ENCODE measurements at places on chromosomes 1 and 21.

DNA sequence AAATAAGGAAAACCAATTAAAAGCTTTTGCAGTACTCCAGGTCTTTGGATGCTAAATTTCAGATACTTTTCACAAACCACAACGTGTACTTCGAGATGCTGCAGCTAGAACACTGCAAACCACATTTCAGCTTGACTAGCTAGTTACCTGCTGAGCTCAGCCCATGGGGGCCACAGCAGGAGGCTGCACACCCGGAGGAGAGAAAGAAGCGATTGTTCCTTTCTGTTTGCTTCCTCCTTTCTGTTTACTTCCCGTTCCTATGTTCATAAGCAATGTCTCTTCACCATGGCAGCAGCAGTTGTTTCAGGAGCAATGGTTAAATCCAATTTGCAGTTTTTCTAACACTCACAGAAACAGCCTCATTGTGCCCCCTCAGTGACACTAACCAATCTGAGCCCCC lies 225.6 kb upstream of the FGGY start:
- no peak for DNase-seq

- DNase-seq: no peak
Measured at GRCh38 chr1:93415296-93415695, 32.6 kb upstream of the FNBP1L start.

DNA sequence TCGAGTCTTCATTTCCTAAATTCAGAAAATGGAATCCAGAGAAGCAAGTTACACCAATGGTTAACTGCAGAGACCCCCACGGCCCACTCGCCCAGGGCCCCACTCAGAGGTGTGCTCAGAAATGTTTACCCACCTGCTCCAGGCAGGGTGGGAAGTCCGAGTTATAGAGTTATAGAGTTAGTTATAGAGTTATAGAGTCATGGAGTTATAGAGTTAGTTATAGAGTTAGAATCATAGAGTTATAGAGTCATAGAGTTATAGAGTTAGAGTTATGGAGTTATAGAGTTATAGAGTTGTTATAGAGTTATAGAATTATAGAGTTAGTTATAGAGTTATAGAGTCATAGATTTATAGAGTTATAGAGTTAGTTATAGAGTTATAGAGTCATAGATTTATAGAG lies 31.7 kb downstream of the UBASH3A start:
- no peak for DNase-seq

GRCh38 chr1:29245876-29246275 lies 9.6 kb downstream of the PTPRU start:
- DNase-seq: peak; percentile 33

DNA sequence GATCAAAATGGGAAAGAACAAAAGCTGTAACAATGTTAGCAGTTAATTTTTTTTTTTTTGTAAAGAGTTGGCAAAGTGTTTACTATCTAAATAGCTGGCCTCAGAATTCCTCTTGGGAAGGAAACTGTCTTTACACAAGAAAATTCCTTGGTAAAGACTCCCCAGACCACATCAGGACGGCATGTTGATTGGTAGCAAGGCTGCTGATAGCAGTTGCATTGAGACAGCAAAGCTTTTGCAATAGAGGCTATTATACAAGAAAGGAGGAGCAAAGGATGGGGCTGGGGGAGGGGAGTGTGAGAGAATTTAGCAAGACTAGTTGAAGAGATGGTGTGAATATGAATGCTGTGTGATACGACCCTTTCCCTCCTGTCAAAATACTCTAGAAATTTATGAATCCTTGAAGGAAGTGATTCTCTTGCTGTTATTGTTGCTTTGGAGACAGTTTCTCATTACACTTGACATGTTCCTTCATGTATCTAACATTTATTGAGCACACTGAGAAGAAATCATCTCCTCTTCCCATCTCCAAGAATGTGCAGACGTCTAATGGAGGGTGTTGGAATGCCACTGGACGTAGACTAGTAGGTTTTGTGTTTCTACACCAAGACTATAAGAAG lies 355.6 kb downstream of the SIPA1L2 start:
- DNase-seq: no peak

GRCh38 chr1:51439895-51440294 lies 79.2 kb downstream of the EPS15 start:
- DNase-seq: no peak

GRCh38 chr1:220991506-220991905 lies 112.3 kb downstream of the HLX start:
- no peak for DNase-seq

DNA sequence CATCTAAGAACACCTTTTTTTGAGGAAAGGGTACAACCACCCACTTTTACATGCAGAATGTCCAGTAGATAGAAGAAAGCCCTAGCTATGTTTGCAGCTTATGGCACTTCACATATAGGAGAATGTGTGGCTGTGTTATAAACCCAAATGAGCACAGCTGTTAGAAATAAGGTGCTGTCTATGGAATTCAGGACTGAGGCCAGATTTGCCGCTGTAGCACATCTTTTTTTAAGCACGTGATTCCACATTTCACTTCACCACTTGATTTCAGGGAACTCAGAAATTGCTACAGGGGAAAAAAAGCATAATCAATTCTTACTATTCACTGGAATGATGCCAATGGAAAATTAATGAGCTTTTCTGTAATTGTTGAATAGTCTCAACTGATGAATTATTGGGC lies 147.2 kb upstream of the ADAMTS5 start:
- no peak for DNase-seq

GRCh38 chr1:88191917-88192316 lies 492.2 kb upstream of the PKN2 start:
- DNase-seq: no peak

DNA sequence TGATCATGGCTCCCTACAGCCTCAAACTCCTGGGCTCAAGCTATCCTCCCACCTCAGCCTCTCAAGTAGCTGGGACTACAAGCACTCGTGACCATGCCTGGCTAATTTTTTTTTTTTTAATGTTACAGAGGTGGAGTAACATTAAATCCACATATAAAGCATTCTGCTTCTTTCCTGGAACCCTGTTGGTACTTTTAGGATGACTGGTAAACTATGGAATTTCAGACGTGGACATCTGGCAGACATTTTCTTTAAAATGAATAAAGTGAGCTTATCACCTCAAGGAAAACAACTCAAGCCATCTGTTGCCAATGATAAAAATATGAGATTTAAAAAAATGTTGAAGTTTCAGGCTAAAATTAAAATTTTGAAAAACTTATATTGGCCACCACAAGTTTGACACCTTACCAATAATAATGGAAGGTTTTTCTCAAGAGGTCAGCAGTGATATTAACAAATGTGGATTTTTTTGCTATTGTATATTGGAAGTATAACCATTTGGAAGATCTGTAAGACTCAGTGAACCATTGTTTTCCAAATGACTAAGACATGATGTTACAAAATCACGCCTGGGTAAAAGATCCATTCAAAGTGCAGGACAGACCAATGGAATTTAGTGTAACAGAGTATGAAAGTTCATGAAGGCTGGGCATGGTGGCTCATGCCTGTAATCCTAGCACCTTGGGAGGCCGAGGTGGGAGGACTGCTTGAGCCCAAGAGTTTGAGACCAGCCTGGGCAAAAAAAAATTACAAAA lies 52.7 kb upstream of the EIF4G3 start:
- DNase-seq: no peak

DNA sequence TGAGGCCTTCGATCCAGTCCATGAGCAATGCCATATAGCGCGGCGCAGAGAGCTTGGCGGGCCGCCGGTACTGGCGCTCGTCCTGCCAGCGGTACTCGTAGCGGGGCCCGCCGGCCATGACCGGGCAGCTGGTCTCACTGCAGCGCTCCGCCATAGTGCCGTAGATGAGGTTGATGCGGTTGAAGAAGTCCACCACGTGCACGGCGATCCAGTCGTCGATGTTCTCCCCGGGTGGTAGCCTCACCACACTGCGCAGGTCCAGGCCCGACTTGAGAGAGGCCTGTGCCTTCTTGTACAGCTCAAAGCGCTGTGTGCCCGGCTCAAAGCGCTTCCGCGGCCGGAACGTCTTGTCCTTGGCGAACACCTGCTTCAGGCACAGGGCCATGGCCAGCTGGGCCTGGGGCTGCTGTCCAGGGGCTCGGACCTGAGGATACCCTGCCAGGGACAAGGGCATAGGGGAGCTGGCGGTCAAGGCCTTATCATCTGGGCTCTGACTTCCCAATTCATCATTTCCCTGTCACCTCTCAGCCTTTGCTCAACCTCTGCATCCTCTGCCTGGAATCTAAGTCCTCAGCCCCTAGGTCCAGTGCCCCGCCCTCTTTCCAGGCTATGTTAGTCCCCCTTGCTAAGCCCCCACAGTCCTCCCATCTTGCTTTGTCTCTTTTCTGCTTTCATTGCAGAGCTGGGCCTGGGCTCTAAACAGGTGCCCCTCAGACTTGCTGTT lies 3.5 kb downstream of the MOB3C start:
- DNase-seq: no peak

DNA sequence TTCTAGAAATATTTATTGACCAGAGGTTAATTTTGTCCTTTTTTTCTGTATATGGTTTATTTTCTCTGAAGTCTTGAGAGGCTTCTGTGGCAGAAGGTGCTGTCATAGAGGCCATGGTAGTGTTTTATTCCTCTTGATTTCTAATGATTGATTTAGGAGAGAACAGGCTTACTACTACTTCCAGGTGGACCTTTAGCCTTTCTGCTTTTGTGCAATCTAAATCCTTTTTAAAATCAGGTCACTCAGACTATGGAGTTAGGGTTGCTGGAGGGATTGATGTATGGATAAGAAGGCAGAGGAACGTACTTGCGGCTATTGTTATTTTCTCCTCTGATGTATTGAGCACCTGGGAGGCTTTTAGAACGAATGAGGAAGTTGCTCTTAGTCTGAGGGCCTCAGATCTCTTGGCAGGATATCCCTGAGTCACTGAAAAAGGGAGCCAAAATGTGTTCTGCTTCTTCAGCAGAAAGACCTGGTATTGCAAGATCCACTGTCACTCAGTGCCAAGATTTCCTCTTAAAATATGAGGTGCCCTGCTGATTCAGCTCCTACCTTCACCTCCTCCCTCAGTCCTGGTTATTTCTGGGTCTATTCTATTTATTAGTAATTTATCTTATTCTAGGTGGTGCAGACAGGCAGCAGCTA lies 277.4 kb downstream of the ZNF648 start:
- no peak for DNase-seq

- DNase-seq: peak; percentile 77
Measured at GRCh38 chr1:232805269-232806185, at the start of gene MAP10. MAP10 (plus strand) TSS chr1:232805416; CDS start chr1:232805450, 34 bp downstream.

GRCh38 chr1:218980881-218981280 lies 192.8 kb upstream of the LYPLAL1 start:
- DNase-seq: no peak

DNA sequence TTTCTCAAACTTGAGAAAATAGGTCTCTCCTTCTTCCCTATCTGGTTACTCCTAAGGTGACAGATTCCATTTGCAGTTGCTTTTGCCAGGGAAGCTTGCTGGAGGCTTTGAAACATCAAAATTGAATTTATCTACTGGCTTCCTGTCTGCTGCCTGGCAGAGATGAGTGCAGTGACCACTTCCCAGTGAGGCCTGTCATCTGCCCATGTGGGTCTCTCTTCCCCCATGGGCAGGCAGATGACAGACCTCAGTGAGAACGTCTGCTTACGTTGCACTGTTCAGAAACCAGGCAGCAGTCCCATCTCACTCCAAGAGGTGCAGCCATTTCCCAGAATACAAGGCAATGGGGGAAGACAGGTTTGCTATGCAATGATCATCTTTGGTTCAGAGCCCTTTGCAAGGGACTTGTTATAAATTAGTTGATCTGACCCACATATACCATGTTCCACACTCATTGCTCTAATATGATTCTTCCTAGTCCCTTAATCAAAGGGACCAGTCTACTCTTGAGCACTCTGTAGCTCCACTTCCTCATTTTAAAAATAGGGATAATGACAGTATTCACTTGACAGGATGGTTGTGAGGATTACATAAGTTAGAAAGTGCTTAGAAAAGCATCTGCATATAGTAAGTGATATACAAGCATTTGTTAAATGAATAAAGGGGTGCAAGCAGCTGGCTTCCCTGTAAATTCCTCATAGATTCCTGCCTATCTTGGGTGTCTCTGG lies 10.6 kb downstream of the PGBD5 start:
- DNase-seq: no peak

- DNase-seq: no peak
Measured at GRCh38 chr1:209411491-209411929, 172.0 kb upstream of the CAMK1G start.

DNA sequence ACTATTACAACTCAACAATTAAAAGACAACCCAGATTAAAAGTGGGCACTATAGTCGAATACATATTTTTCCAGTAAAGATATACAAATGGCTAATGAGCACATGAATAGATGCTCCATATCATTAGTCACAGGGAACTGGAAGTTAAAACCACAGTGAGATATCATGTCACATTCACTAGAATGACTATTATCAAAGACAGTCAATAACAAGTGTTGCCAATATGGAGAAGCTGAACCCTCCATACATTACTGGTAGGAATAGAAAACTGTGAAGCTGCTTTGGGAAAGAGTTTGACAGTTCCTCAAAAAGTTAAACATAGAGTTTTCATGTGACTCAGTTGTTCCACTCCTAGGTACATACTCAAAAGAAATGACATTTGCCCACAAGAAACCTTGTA lies 30.6 kb upstream of the MRPS6 start:
- no peak for DNase-seq

DNA sequence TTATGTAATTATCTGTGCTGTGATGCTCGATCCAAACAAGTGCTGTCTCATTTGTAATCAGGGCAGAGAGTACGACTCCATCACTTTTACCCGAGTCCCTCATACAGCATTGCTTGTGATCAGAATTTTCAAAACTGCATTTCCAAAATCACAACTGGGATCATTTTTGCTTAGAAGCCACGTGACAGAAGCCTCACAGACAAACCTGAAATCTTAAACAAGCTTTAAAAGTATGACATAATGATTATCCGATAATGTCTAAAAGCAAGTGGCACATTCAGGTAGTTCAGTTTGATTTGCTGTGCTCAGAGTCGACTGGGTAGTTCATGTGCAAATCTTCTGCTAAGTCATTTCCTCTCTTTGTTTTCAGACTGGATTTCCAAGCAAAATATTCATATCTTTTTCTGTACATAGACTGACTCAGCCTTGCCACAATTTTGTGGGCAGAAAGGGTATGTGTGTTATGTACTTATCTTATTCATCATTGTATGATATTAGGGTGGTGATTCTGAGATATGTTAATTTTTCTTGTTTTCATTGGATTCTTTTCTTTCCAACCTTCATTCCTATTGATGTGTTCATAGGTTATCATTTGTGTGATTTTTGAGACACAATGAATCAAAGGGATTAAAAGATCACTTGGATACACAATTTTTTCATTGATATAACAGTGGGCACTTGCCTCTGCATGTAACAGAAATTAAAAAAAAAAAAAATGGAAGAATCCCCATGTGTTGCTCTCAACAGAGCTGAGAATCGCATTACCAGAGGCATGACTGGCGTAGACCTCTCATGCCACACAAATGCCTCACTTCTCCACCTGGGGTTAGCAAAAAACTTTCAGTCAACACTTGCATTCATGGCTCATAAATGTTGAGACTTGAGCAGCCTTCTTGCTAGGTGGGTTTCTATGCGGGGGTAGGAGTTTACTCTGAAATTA lies 355.7 kb downstream of the LTN1 start:
- no peak for DNase-seq

- DNase-seq: no peak
Measured at GRCh38 chr1:154483941-154484803, 17.8 kb upstream of the TDRD10 start.

Measured in occipital lobe (tissue), 3 donors.